SIG-M5 (cell line): ENCODE measurements at places on chromosomes 2 and 18.

GRCh38 chr18:39667905-39668304 is 2102.3 kb upstream of the CELF4 start:
- DNase-seq, result no peak

- DNase-seq, result no peak
These were observed 117.8 kb downstream of the PTPRM start for GRCh38 chr18:7684966-7685365.

- DNase-seq, result no peak
These were observed 83.5 kb downstream of the NCKAP5 start for GRCh38 chr2:133484784-133485183.

- DNase-seq, result no peak
These were observed 14.4 kb upstream of the SLC39A10 start for GRCh38 chr2:195642679-195643068.

- DNase-seq, result no peak
These were observed 558.8 kb upstream of the CDH2 start for GRCh38 chr18:28735731-28736130.

DNA sequence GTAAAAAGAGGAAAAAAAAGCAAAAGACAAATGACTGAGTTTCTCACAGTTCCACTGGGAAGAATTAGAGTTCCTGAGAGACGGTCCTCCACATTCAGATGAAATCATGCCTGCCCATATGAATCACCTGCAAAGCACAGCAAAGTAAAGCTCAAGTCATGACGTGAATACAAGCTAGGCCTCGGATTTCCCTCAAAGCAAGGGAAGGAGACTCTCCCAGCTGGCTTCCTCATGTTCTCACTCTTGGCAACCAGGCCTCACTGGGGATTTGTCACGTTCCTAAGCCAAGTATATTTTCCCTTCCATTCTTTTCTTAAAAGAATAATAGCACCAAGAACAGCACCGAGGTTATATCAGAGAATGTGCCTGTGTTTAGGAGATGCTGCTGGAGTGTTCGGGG is 47.0 kb downstream of the CYP27C1 start:
- no peak for DNase-seq

DNA sequence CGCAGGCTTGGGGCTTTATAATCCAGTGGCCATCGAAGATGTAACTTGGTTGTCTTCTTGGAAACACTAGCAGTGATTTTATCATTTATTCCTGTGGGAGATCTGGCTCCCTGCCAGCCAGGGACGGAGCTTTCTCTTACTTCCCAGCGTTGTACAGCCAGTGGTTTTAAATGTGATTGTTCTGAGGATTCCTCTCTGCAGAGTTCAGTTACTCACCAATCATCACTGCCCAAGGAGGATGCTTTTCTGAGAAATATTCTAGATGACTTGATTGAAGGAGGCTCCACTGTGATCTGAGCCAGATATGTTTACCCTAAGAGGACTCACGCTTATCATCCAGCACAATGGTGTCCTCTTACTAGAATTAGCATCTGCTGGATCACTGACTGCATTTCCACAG is 744.3 kb downstream of the RNF144A start:
- no peak for DNase-seq

DNA sequence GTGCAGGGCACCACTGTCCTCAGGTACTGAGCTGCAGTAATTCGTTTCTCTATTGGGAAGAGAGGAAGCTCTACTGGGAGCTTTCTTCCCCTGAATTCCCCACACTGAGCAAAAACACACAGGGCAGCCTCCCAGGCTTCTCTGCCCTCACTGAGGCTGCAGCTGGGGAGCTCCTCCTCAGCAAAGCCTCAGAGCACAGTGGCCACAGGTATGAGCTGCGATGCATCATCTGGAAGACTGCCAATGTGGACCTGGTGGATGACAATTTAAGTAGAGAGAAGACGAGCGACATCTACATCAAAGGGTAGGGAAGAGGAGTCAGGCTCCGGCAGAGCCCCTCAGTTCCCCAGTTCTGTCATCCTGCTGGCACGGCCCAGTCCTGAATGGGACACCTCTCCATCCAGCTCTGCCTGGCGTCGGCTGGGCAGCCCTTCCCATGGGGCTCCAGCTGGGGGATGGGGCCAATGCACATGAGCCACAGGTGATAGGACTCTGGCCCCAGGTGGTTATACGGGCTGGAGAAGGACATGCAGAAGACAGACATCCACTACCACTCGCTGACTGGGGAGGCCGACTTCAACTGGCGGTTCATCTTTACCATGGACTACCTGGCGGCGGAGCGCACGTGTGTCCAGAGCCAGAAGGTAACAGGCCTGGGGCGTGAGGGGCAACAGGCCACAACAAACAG is 37.6 kb downstream of the LMAN2L start:
- no peak for DNase-seq

DNA sequence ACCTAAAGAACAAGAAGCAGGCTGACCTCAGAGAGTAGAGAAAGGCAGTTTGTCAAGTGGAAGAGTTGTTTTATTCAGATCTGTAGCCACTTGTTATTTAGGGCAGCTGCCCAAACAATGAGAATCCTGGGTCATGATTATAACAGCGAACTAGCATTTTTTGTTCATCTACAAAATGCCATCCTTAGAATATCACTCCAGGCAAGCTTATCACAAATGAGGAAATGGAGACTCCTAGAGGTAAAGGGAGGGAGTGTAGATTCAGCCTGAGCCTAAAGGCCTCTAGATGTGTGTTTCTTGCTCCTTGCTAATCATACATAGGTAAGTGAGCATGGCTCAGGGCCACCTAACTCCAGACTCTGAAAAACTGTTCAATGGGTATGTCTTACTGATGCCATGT is 126.1 kb downstream of the HNMT start:
- no peak for DNase-seq

DNA sequence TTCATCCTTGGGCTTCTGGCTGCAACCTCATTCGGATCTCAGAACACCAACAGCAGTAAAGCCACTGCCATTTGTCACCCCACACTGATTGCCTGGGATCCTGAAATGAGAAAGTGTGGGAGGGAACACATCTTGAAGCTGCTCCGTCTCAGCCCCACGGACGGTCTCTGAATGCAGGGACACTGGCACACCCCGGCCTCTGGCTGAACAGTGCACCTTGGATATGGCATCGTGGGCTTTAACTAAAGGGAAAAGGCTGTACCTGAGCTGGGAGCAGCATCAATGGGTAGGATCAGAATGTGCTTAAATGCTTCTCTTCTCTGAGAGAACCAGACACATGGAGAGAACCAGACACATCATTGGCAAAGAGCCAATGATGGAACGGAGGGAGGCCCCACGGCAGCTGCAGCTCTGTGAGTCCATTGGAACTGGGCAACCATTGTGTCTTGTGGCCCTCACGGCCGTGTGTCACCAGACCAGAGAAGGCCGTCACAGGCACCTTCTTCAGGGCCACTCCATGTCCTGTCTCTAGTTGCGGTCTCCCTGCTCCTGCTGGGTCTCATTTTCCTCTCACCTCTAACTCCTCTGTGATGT is 193.4 kb upstream of the MYT1L start:
- no peak for DNase-seq

DNA sequence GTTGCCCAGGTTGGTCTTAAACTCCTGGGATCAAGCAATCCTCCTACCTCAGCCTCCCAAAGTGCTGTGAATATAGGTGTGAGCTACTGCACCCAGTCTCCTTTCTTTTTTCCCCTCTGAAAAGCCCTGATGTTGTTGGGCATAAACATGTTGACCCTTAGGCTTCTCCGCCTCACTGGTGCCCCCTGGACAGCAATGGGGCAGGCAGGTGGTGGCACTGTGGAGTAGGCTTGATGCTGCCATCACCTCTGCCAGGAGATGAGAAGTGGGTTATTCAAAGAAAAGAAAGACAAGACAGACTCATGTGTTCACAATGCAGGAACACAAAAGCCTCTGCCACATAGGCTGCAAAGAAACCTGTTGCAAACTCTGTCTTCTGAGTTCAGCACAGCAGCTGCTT is 169.9 kb downstream of the EN1 start:
- DNase-seq, result no peak

- no peak for DNase-seq
These were observed 40.7 kb downstream of the TRAPPC12 start for GRCh38 chr2:3420076-3420768.

- DNase-seq, result no peak
These were observed 181.9 kb upstream of the DLGAP1 start for GRCh38 chr18:4636967-4637366.

- DNase-seq, result no peak
These were observed 9.5 kb upstream of the CCDC68 start for GRCh38 chr18:54968807-54969206.

GRCh38 chr2:48250943-48251342 is 279.0 kb upstream of the STON1 start:
- DNase-seq, result peak; percentile 92

DNA sequence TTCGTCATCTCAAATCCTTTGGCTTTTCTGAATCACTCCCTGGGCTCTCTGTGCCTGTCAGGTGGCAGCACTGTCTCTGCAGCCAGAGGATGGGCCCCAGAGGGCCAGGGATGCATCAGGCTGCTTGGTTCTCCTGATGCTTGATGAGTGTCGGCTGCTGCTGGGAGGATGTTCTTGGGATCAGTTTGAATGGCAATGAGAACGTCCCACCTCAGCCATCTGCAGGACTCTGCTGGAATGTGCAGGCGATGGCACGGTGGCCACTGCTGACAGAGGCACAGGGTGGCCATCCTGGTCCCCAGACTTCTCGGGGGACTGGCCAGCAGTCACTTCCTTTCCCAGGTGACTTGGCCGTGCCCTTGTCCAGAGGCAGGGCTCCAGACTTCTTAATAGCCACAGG is 146.0 kb downstream of the FAM210A start:
- DNase-seq, result no peak

- DNase-seq, result no peak
These were observed 487.2 kb upstream of the HS6ST1 start for GRCh38 chr2:128805918-128806317.

- peak; percentile 67 for DNase-seq
These were observed 9.2 kb downstream of the AAK1 start for GRCh38 chr2:69634196-69634821.

DNA sequence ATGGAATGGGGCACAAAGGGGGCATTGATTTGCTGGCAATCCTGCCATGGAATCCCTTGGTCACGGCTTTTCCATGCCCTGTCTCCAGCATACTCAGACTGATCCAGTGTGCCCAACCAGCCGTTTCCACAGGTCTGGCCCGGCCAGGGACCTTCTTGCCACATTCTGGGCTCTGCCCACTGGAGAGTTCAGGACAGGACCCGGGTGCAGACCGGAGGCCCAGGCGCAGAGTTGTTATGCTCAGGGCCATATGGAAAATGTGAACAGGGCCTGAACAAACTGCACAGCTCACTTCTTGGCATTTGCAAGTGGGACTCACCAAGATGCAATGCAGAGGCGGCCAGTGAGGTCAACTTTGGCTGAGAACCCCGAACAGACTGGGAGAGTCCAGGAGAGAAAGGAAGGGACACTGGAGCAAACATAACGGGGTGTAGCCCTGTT is 15.6 kb upstream of the ASAP2 start:
- DNase-seq, result no peak

DNA sequence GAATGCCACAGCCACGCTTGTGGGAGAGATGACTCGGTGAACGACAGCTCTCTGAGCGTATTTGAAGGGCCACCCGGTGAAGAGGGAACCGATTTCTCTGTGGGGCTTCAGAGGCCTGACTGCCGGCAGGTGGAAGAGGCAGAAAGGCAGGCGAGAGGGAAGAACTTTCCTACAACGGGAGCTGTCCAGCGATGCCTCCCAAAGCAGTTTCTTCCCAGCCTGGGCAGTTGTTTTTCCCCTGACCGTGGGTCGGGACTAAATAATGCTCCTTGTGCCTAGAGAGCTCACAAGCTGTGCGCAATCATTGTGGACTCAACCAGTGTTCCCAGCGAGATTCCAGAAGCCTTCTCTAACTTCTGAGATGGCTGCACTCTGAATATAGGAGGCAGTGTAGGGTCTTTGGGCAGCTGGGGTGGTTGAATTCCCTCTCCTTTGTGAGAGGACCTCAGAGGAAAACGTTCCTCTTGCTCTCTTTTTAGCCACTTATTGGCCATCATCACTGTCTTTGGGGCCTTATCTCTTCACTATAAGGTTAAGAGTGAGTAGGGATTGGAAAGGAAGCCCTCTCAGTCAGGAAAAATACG is 710 bp downstream of the SEC11C start:
- DNase-seq, result no peak

GRCh38 chr2:23554054-23554697 is 169.2 kb downstream of the KLHL29 start:
- DNase-seq, result no peak

DNA sequence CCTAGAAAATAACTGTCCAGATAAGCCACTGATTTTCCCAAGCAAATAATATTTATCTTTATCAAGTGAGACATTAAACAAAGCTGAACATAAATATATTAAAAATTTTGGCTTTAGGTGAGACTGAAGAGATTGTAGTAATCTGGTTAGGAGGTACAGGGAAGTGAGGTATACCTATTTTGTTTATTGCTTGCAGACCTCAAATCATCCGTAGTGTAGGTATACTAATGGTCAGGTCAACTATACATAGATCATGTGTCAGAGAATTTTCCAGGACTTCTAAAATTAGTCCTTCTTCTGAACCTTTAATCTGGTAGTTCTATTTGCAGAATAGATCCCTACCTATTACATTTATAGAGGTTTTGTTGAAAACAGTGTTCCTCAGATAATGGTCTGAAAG is 41.5 kb downstream of the SP140 start:
- DNase-seq, result no peak

DNA sequence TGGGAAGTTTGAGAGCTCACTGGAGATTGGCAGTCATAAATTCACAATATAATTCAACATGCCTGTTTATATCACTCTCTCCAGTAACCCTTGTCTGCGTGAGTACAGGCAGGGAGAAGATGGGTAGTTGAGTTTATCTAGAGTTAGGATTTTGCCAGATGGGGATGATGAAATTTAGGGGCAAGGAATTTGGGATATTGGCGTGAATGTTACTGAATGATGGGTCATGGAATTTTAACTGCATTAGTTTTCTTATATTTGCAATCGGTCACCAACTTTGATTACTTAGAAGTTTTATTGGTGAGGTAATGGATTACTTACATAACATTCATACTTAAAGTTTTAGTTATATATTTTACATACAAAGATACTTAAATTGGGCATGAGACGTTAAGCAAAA is 35.1 kb downstream of the SANBR start:
- DNase-seq, result no peak

- DNase-seq, result no peak
These were observed 11.0 kb upstream of the SIX3 start for GRCh38 chr2:44930274-44931197.

DNA sequence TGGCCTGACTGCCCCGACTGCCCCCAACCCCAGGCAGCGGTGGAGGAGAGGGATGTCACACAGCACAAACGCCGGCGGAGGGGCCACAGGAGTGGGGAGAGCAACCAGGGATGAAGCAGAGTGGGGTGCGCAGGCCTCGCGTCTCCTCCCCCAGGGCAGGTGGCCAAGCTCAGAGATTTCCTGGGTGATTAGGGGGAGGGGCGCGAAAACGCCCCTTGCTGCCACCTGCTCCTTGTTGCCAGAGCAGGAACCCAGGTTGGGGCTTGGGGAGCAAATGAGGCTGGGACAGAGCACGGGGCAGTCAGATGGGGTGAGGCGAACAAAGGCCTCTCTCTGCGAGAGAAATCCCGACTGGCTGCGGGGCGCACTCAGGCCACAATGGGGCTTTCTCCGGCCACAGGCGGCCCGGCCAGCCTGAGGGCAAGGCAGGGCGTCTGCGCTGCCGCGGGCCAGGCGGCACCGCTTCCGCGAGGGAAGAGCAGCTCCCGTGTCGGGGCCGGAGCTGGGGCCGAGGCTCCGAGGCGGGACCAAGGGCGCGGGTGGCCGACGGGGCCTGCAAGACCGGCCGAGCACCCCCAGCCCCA is 11.5 kb downstream of the TEX44 start:
- DNase-seq, result no peak
